ENCODE measurements at places on chromosomes 13 and 19.

DNA sequence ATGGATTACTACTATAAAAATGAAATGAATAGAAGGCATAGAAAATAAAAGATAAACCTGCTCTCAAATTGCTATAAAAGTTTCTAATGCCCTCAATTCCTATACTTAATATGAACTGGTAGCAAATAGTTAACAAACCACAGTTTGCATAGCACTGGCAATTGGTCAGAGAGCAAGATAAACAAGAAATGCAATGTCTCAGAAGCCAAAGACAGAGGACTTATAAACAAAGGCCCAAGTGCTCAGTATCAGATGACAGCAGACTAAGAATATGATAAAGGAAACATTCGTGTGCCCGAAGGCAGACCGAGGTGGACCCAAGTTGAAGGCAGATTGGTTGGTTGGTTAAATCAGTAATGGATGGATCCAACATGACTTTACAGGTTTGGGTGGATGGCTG, 50.6 kb downstream of the IPO5 start:
- no peak overlapping the region for H3K27ac ChIP-seq
- H3K27me3 ChIP-seq: no peaks in the 10 kb centered on the region
- H3K36me3 ChIP-seq: peaks cover 3% of the 10 kb centered on the region
- no peak overlapping the region for H3K4me3 ChIP-seq
- DNase-seq: no peak

DNA sequence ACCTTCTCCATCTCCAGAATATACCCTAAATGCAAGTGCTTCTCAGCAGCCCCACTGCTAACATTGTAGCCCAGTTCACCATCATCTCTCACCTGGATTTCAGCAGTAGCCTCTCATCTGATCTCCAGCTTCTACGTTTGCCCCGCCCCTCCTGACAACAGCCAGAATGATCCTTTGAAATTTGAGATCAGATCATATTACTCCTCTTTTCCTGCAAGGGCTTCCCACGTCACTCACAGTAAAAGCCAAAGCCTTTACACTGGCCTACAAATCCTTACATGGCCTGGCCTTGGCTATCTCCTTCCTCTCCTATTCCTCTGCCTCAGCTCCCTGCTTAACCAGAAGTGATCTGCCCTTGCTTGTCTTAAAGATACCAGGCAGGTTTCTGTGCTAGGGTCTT, 94.3 kb upstream of the NBEA start:
- no peaks in the 10 kb centered on the region for H3K4me1 ChIP-seq
- H3K36me3 ChIP-seq: no peaks in the 10 kb centered on the region
- DNase-seq: no peak
- no peak overlapping the region for H3K4me3 ChIP-seq
- no peak overlapping the region for H3K27ac ChIP-seq

DNA sequence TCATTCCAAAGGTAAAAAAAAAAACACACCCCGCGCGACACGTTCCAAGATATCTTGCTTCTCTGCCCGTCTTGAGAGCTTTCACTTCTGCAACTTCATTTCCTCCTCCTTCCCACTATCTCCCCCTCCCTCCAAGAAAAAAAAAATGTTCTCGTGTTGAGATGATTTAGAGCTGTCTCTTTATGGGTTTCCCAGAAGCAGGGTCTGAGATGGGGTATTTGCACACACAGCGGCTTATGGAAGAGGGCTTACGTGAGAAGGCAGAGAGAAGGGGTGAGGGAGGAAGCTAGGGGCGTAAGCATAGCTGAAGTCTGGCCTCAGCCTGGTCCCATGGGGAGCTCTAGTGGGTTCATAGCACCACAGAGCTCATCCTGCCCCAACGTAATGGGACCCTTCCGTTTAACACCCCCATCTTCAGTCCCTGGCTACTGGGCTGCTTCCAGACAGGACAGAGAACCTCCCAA, 31.3 kb upstream of the USE1 start:
- H3K27me3 ChIP-seq: no peaks in the 10 kb centered on the region
- no peaks in the 10 kb centered on the region for H3K36me3 ChIP-seq
- H3K4me3 ChIP-seq: no peak overlapping the region
- DNase-seq: no peak

GRCh38 chr13:107553838-107554237, 661.5 kb downstream of the LIG4 start:
- no peak overlapping the region for H3K4me3 ChIP-seq
- no peaks in the 10 kb centered on the region for H3K36me3 ChIP-seq

DNA sequence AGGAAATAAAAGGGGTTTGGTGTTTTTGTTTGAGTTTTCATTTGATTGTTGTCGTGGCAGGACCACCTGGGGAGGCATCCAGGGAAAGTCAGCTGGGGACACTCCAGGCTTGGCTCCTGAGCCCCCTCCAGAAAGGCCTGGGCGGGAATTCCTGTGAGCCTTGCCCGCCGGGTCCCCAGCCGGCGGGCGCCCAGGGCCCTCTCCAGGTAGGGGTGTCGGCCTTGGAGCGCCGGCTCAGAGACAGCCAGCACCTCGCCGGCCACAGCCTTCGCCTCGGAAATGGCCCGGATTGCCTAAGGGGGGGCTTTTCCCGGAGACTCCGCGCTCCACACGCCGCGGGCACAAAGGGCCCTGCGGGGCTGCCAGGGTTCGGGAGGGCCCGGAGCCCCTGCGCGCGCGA, 125.0 kb downstream of the TNFRSF19 start:
- H3K27ac ChIP-seq: no peak overlapping the region
- no peaks in the 10 kb centered on the region for H3K4me1 ChIP-seq
- DNase-seq: no peak

- no peak overlapping the region for H3K27ac ChIP-seq
- no peak overlapping the region for H3K4me3 ChIP-seq
- no peaks in the 10 kb centered on the region for H3K36me3 ChIP-seq
- no peaks in the 10 kb centered on the region for H3K27me3 ChIP-seq
- DNase-seq: no peak
- no peaks in the 10 kb centered on the region for H3K4me1 ChIP-seq
These were observed 16.5 kb upstream of the CACTIN start for GRCh38 chr19:3642987-3643673.

DNA sequence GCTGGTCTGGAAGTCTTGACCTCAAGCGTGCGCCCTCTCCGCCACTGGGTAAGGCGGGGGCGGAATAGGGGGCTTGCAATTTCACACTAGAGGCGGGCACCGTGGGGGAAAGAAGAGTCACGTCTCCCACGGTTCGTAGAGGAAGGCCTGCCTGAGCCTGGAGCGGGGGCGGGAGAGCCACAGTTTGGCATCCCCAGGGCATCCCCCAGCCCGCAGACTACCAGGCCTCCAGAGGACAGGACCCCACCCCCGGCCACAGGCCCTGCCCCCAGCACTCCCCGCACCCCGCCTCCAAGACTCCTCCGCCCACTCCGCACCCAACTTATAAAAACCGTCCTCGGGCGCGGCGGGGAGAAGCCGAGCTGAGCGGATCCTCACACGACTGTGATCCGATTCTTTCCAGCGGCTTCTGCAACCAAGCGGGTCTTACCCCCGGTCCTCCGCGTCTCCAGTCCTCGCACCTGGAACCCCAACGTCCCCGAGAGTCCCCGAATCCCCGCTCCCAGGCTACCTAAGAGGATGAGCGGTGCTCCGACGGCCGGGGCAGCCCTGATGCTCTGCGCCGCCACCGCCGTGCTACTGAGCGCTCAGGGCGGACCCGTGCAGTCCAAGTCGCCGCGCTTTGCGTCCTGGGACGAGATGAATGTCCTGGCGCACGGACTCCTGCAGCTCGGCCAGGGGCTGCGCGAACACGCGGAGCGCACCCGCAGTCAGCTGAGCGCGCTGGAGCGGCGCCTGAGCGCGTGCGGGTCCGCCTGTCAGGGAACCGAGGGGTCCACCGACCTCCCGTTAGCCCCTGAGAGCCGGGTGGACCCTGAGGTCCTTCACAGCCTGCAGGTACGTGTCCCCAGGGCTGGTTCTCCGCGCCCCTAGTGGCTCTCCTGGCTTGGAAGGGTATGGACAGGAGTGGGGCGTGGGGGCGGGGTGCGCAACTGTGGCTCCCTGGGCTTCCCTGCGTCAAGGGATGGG, at the start of gene ANGPTL4:
ANGPTL4 (plus strand) TSS at position 353 of the 969 bp plus-strand sequence; CDS start at position 520, 167 bp downstream.
- H3K27me3 ChIP-seq: peaks cover 5% of the 10 kb centered on the region
- DNase-seq: peak; percentile 75
- peaks cover 28% of the 10 kb centered on the region for H3K4me1 ChIP-seq
- no peaks in the 10 kb centered on the region for H3K36me3 ChIP-seq
- H3K27ac ChIP-seq: peak within 1 kb of the TSS; percentile 52

DNA sequence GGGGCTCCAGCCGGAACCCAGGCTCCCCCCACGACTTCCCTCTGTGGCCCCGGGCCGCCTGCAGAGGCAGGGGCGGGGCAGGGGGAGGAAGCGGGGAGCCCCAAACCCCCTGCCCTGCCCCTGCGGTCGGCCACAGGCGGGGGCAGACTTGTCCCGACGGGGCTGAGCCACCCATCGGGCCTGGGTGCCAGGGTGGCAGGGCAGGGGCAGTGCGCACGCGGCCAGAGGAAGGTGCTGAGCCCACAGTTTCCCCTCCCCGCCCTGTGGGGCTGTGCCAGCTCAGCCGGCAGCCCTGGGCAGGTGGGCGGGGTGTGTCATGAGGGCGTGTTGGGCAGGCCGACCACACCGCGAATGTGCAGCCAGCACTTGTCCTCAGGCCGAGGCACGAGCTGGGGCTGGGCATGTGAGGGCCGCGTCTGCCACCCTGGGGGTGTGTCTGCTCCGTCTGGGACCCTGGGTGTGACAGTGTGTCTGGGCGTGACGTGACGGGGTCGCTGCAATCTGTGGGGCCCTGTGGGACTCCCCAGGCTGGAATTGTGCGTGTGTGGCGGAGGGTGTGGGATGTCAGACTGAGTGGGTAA, 17.7 kb downstream of the CCDC97 start:
- DNase-seq: no peak
- H3K4me1 ChIP-seq: peaks cover 53% of the 10 kb centered on the region
- H3K36me3 ChIP-seq: no peaks in the 10 kb centered on the region
- H3K27me3 ChIP-seq: no peaks in the 10 kb centered on the region

Measured in hepatocyte (in vitro differentiated cells).